Activated CD4-positive, alpha-beta T cell treated with anti-CD3 and anti-CD28 coated beads for 36 hours (primary cell): ENCODE measurements at places on chromosomes 12 and 14. TPM values are rescaled to one million over a fixed set of nuclear protein-coding genes. Genes with fewer than 3 reads are reported as not detected.
A peak's percentile ranks its signal among the peaks of the same experiment; 100 is the strongest.

GRCh38 chr14:68376067-68376779, 416.6 kb downstream of the ZFP36L1 start:
- no peaks in the 10 kb centered on the region for H3K27me3 ChIP-seq
- H3K4me1 ChIP-seq, result peaks cover 64% of the 10 kb centered on the region
- no peak overlapping the region for H3K4me3 ChIP-seq
- H3K36me3 ChIP-seq, result no peaks in the 10 kb centered on the region
- H3K27ac ChIP-seq, result no peak overlapping the region

The RGS6 gene
- total RNA-seq, result 0.39 TPM

- H3K4me3 ChIP-seq, result no peak overlapping the region
- DNase-seq, result no peak
- H3K27me3 ChIP-seq, result no peaks in the 10 kb centered on the region
- H3K36me3 ChIP-seq, result no peaks in the 10 kb centered on the region
- no peak overlapping the region for H3K27ac ChIP-seq
These were observed 54.7 kb downstream of the PLEKHG3 start for GRCh38 chr14:64758691-64759554.

The GOLGA5 gene
- total RNA-seq, result 20.3 TPM

DNA sequence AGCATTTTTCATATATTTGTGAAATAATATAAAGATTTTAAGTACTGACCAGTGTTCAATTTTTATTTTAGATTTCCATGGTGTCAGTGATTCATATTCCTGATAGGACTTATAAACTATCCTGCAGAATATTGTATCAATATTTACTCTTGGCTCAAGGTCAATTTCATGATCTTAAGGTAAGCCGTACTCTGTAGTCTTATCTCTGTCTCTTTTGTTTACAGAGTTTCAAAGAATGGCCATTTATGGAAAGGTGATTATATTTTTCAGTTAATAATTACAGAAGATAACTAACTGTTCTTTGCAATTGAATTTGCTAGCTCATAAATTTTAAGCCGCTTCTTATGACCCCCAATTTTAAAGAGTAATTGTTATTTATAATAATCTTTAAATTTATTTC, 27.9 kb downstream of the CGRRF1 start:
- no peak overlapping the region for H3K4me3 ChIP-seq
- peaks cover 5% of the 10 kb centered on the region for H3K36me3 ChIP-seq
- no peaks in the 10 kb centered on the region for H3K4me1 ChIP-seq
- H3K27me3 ChIP-seq, result no peaks in the 10 kb centered on the region

The AJUBA gene
- 3.2 TPM for total RNA-seq

DNA sequence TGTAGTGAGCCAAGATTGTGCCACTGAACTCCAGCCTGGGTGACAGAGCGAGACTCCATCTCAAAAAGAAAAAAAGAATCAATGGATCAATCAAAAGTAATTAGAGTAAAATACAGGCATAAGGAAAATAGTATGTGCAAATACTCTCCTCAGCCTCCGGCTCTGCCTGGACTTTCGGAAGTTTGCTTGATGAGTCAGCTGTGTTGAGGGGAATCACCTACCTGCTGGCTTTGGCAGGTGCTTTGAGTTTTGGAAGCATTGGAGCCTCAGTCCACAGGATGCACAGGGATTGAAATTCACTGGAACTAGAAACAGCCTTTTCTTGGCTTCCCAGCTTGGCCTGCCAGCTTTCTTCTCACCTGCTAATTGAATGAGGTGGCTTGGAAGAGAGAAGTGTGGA, 268.2 kb downstream of the PCNX1 start:
- H3K36me3 ChIP-seq, result no peaks in the 10 kb centered on the region
- H3K4me1 ChIP-seq, result no peaks in the 10 kb centered on the region
- DNase-seq, result no peak
- no peak overlapping the region for H3K27ac ChIP-seq
- H3K27me3 ChIP-seq, result peaks cover 4% of the 10 kb centered on the region

The TSPAN11 gene
- not detected for total RNA-seq

The ADGRD1 gene
- total RNA-seq, result 2.3 TPM

The LRP1 gene
- total RNA-seq, result 1.8 TPM

GRCh38 chr12:42857106-42857505, 267.6 kb upstream of the PRICKLE1 start:
- H3K27me3 ChIP-seq, result no peaks in the 10 kb centered on the region
- no peak overlapping the region for H3K27ac ChIP-seq
- no peak overlapping the region for H3K4me3 ChIP-seq
- H3K36me3 ChIP-seq, result no peaks in the 10 kb centered on the region

The MYL2 gene
- total RNA-seq, result not detected

The TSPAN19 gene
- total RNA-seq, result not detected

DNA sequence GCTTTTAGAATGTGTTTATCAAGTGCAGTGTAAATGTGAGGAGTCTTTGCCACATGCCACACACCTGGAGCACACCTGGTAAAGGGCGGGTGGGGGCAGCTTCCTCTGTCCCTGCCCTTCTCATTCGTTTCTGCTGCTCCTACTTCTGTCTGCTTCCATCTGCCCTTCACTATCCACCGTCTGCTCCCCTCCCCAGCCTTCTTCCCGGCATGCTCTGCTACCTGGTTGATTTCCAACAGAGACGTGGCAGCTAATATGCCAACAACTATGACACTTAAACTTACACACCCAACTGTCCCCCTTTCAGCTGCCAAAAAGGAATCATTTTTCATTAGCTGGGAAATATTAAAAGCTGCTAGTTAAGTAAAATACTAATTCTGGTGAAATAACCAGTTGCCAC, 9.1 kb upstream of the CARMIL3 start:
- no peaks in the 10 kb centered on the region for H3K27me3 ChIP-seq
- H3K27ac ChIP-seq, result no peak overlapping the region
- H3K4me1 ChIP-seq, result no peaks in the 10 kb centered on the region
- H3K36me3 ChIP-seq, result no peaks in the 10 kb centered on the region

DNA sequence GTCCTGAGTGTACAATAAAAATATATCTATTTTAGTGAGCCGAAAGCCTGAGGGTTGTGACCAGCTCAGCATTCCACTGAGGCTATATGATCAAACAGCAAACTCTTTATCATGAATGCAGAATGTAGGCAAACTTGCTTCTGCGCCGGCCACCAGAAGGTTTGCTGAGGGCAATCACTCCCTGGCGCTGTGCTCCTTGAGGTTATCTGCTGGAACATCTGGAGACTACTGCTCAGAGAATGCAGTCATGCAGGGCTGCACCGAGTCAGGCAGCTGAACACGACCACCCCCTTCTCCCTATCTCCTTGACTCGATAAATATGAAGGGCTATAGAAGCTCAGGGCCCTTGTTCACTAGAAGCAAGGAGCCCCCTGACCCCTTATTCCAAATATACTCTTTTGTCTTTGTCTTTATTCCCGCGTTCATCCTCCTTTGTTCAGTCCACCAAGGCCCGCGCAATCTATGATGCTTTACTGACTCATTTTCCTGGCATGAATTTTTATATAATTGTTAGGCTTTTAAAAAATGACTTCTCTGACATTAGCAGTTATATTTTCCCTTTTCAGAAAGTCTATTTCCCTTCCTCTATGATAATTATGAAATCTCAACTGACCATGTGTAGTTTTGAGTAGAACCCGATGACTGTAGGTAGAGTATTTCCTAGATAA, 1089.3 kb downstream of the SLC16A7 start:
- no peak for DNase-seq
- no peaks in the 10 kb centered on the region for H3K36me3 ChIP-seq
- H3K27ac ChIP-seq, result no peak overlapping the region

DNA sequence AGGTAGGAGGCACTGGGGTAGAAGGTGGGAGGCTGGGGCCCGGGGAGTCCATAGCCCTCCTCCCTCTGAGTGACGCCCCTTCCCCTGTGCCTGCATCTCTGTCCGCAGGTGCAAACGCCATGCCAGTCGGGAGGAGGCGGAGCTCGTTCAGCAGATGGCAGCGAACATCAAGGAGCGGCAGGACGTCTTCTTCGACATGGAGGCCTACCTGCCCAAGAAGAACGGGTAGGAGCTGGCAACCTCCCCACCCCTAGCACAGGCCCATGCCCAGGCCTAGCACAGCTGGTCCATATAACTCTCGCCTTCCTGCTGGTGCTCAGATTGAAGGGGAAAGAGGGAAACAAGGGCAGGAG, 35.6 kb downstream of the TMEM120B start:
- no peak overlapping the region for H3K4me3 ChIP-seq
- H3K27ac ChIP-seq, result peak overlapping the region; percentile 71
- DNase-seq, result no peak

DNA sequence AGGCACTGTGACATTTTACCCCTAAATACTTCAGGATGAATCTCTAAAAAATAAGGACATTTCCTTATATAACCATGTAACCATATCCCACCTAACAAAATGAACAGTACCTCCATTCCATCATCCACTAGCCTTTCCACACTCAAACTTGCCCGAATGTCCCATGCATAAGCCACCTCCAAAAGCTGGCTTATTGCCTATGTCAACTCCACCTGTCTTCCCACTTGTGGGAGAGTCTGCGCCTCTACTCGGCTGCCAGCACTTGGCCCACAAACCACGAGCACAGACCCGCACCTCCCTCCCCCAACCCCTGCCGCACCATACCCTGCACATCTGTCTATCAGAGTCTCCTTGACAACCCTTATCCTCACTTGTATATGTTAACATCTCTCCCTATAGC, 165.8 kb downstream of the CALM1 start:
- H3K27me3 ChIP-seq, result no peaks in the 10 kb centered on the region
- no peak overlapping the region for H3K27ac ChIP-seq
- no peaks in the 10 kb centered on the region for H3K36me3 ChIP-seq
- H3K4me1 ChIP-seq, result no peaks in the 10 kb centered on the region

DNA sequence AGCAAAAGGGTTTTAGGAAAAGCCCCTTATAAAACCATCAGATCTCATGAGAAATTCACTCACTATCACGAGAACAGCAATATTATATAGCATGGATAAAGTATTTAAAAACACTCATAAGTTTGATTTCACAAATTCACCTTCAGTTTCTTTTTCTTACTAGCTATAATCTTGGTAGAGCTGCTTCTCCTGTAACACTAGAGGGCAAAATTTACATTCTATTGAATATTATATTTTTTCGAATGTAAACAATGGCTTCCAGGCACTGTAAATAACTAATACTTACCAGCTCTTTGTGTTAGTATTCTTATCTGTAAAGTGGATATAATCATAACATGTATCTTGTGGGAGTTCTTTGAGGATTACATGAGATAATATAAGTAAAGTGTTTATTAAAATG, 259.6 kb downstream of the CCER1 start:
- no peak for DNase-seq
- no peak overlapping the region for H3K27ac ChIP-seq
- H3K27me3 ChIP-seq, result no peaks in the 10 kb centered on the region
- H3K4me3 ChIP-seq, result no peak overlapping the region
- no peaks in the 10 kb centered on the region for H3K36me3 ChIP-seq
- H3K4me1 ChIP-seq, result no peaks in the 10 kb centered on the region

GRCh38 chr12:48788524-48788853, 400 bp downstream of the ADCY6 start:
- no peaks in the 10 kb centered on the region for H3K36me3 ChIP-seq
- no peak overlapping the region for H3K27ac ChIP-seq
- peak overlapping the region; percentile 46 for H3K4me3 ChIP-seq
- H3K4me1 ChIP-seq, result no peaks in the 10 kb centered on the region
- no peak for DNase-seq

The CLEC14A gene
- not detected for total RNA-seq

GRCh38 chr14:92841930-92842329, 47.8 kb downstream of the GOLGA5 start:
- no peak for DNase-seq
- peaks cover 20% of the 10 kb centered on the region for H3K36me3 ChIP-seq
- H3K27ac ChIP-seq, result no peak overlapping the region
- H3K4me1 ChIP-seq, result peaks cover 25% of the 10 kb centered on the region
- no peaks in the 10 kb centered on the region for H3K27me3 ChIP-seq

The NYNRIN gene
- 0.16 TPM for total RNA-seq

The NEDD8 gene
- 217 TPM for total RNA-seq

- no peaks in the 10 kb centered on the region for H3K27me3 ChIP-seq
- peak overlapping the region; percentile 69 for H3K27ac ChIP-seq
- DNase-seq, result no peak
- no peak overlapping the region for H3K4me3 ChIP-seq
- peaks cover 31% of the 10 kb centered on the region for H3K4me1 ChIP-seq
These were observed 149.4 kb upstream of the HIF1A start for GRCh38 chr14:61545726-61546455.

The GLS2 gene
- total RNA-seq, result 8.7 TPM

- H3K36me3 ChIP-seq, result peaks cover 4% of the 10 kb centered on the region
- H3K4me1 ChIP-seq, result peaks cover 9% of the 10 kb centered on the region
- peaks cover 20% of the 10 kb centered on the region for H3K27me3 ChIP-seq
- H3K4me3 ChIP-seq, result no peak overlapping the region
These were observed 1.4 kb upstream of the CPM start for GRCh38 chr12:68934392-68934791.

- H3K4me3 ChIP-seq, result no peak overlapping the region
- no peaks in the 10 kb centered on the region for H3K27me3 ChIP-seq
- peaks cover 89% of the 10 kb centered on the region for H3K4me1 ChIP-seq
- H3K27ac ChIP-seq, result peak overlapping the region; percentile 3
These were observed 24.4 kb downstream of the SLC38A1 start for GRCh38 chr12:46244273-46244915.

GRCh38 chr14:50360093-50360492, 36.6 kb downstream of the CDKL1 start:
- DNase-seq, result no peak
- H3K4me3 ChIP-seq, result no peak overlapping the region
- H3K27me3 ChIP-seq, result no peaks in the 10 kb centered on the region

GRCh38 chr12:76410781-76411180, 62.6 kb upstream of the BBS10 start:
- peaks cover 4% of the 10 kb centered on the region for H3K36me3 ChIP-seq
- no peaks in the 10 kb centered on the region for H3K27me3 ChIP-seq
- no peak overlapping the region for H3K4me3 ChIP-seq

- no peak overlapping the region for H3K4me3 ChIP-seq
- no peaks in the 10 kb centered on the region for H3K36me3 ChIP-seq
- H3K4me1 ChIP-seq, result peaks cover 16% of the 10 kb centered on the region
- H3K27me3 ChIP-seq, result no peaks in the 10 kb centered on the region
- H3K27ac ChIP-seq, result no peak overlapping the region
These were observed 126.0 kb upstream of the PARP11 start for GRCh38 chr12:3998968-3999792.

- peaks cover 1% of the 10 kb centered on the region for H3K36me3 ChIP-seq
- H3K4me3 ChIP-seq, result no peak overlapping the region
- no peaks in the 10 kb centered on the region for H3K27me3 ChIP-seq
- no peak for DNase-seq
These were observed 44.4 kb downstream of the DYRK2 start for GRCh38 chr12:67692966-67693365.
